ENCODE measurements at places on chromosomes 11 and 22.

DNA sequence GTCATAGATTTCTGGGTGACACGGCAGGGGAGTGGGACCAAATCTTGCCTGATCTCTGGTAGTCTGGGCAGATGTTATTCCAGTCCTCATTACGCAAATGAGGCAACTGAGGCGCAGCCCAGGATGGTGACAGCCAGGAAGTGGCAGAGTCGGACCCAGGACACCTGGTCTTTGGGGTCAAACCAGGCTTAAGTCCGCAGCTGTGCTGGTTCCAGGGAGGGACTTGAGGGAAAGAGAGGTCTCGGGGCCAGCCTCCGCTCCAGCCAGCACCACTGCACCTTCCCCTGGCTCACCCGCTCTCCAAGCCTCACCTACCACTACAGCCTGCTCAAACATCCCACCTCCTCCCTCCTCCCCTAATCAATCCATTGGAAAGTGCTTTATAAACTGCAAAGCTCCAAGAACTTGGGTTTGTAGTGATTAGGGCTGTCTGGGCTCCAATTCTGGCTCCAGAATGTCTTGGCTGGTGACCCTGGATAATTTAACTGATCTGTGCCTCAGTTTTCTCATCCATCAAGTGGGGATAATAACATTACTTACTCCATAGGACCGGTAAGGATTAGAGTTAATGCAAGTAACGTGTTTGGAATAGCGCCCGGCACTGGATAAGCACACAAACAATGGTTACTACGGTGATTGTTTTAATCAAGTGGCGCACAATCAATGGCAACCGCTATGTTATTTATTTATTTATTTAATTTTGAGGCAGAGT is 526 bp upstream of the PNPLA5 start:
- no peak for DNase-seq

GRCh38 chr11:34345540-34345876 is 12.3 kb downstream of the ABTB2 start:
- no peak for DNase-seq

GRCh38 chr11:43242401-43242800 is 69.4 kb upstream of the API5 start:
- no peak for DNase-seq

- no peak for DNase-seq
Measured at GRCh38 chr11:69919659-69920344, 100.6 kb upstream of the FGF3 start.

- no peak for DNase-seq
Measured at GRCh38 chr11:108873310-108873709, 208.4 kb downstream of the DDX10 start.

DNA sequence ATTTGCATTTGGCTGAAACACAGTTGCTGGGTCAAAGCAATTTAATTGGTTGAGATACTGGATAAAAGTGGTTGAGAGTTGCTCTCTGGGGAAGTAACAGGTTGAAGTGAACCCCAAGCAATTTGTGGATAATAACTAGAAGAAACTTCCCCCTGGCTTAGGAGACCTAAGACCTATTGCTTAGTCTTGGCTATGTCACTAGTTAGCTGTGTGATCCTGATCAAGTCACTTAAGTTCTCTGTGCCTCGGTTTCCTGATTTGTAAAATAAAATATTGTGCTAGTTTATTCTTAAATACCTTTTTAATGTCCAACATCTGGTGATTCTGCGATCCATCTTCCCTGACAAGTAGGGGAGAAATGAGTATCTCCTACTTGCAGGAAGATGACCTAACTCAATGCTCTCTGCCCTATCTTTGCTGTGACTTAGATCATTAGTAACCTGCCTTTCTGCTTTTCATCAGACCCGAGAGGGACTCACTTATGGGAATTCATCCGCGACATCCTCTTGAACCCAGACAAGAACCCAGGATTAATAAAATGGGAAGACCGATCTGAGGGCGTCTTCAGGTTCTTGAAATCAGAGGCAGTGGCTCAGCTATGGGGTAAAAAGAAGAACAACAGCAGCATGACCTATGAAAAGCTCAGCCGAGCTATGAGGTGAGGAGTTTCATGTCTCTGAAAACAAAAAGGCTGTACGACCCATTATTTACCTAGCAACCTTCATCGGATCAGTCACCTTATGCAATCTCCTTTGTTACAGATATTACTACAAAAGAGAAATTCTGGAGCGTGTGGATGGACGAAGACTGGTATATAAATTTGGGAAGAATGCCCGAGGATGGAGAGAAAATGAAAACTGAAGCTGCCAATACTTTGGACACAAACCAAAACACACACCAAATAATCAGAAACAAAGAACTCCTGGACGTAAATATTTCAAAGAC is 37.5 kb downstream of the EHF start:
- no peak for DNase-seq

GRCh38 chr11:7600205-7600775 is 73.0 kb downstream of the CYB5R2 start:
- no peak for DNase-seq

DNA sequence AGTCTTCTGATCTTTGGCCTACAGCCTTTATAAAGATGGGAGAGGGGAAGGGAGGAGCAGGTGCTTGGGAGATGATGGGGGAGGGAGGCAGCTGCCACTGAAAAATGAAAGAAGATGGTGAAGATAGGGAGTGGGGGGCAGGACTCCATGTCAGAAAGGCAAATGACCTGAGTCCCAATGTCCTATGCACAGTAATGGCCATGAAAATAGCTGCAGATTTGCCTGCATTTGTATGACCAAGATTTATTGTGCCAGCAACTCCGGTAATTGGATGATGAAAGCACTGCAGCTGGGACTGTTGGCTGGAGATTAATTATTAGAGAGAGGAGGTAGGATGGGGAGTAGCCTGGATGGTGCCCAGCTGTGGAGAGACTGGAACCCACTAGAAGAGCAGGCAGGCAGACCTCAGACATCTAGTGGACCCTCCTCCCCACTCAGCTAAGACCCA is 36.1 kb downstream of the NEU3 start:
- DNase-seq = no peak

GRCh38 chr11:77063407-77063806 is 3.4 kb upstream of the CAPN5 start:
- no peak for DNase-seq

- no peak for DNase-seq
Measured at GRCh38 chr11:68939583-68940555, 36.2 kb downstream of the IGHMBP2 start.

GRCh38 chr22:25726241-25726640 is 15.7 kb upstream of the MYO18B start:
- DNase-seq = no peak

Measured in mesothelial cell of epicardium (in vitro differentiated cells).